Stimulated activated CD4-positive, alpha-beta T cell treated with anti-CD3 and anti-CD28 coated beads, TNF-alpha, amount 100 ng/mL, for 24 hours (primary cell): ENCODE measurements at places on chromosomes 6 and 20.

DNA sequence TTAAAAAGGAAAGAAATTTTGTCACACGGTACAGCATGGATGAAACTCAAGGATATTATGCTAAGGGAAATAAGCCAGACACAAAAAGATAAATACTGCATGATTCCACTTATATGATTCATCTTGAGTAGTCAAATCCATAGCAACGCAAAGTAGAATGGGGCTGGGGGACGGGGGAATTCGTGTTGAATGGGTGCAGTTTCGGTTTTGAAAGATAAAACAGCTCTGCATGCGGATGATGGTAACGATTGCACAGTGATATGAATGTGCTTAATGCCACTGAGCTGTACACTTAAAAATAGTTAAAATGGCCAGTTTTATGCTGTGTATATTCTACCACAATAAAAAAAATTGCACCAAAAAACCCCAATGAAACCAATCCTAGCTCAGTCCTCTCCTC is 52.9 kb upstream of the SIRPA start:
- peak; percentile 4 for DNase-seq

DNA sequence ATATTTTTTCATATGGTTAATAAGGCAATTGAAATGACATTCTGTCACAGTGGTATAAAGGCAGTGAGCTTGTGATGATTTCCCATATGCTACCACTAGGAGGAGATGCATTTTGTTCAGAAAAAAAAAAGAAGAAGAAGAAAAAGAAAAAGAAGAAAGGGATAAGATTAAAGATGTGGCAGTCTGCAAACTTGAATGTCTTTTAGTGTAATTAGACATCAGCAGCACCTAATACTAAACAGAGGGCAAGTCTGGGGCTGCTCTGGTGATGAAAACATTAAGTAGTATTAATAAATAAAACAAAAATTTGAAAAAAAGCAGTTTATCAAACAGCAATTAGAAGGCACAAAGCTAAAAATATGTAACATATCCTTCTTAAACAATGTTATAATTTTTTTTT is 95.4 kb upstream of the DEFB112 start:
- DNase-seq, result no peak

- DNase-seq, result no peak
These were observed 126.3 kb upstream of the PCSK2 start for GRCh38 chr20:17100506-17100905.

- no peak for DNase-seq
These were observed 119.0 kb upstream of the ZNF184 start for GRCh38 chr6:27591699-27592480.

GRCh38 chr6:137903933-137904821 is 37.1 kb downstream of the TNFAIP3 start:
- no peak for DNase-seq

GRCh38 chr6:32095338-32096086 is 13.6 kb downstream of the TNXB start:
- no peak for DNase-seq

DNA sequence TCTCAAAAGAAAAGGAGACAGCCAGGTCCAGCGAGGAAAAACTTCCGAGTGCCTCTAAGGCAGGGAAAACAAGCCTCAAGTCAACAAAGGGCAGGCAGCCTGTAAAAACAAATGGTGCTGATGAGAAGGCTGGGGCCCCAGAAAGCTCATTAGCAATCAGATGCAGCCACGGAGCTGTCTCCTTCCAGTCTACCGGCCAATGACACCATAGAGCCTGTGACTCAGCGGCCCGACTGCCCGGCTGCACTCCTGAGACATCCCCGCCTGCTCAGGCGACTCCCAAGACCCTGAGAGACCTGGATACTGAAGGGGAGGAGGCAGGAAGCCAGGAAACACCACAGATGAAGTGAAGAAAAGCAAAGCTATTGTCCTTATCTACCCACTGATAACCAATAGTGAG is 120.1 kb upstream of the HDDC2 start:
- DNase-seq, result no peak

- DNase-seq, result no peak
These were observed 39.0 kb downstream of the MTRES1 start for GRCh38 chr6:107066697-107067659.

DNA sequence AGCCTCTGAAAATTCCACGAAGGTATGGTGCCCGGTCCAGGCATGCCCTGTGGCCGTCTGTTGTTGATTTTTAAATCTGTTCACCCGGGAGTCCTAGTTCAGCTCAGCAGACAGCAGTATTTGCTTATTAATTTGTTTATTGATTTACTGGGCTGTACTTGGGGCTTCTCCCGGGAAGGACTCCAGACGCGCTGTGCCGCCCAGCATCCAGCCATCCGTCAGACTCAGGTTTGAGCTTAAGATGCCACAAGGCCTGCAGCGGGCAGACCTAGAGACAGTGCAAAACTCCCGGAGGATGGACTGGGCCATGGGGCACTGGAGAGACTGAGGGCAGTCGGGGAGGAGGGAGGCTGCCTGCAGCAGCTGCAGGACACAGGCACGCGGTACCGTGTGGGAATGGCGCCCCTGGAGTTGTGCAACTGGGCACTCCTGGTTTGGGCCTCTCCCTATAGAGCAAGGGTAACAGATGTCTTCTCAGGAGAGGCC is 17.3 kb upstream of the CCDC167 start:
- DNase-seq, result no peak

DNA sequence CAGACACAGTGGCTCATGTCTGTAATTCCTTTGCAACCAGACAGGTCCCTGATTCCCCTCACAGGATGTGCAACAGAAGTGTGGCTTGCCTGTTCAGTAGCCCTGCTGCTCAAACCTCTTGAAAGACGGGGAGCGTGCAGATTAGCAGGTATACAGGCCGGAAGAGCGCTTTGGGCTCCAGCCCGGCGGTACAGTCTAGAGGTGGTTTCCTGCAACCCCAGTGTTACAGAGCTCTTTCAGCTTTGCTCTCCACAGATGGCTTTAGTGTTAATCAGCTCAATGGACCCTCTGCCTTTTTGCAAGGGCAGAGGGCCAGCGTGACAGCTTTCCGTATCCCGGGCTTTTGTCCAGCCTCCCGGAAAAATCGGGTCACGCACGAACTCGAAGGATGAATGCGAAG is 67.2 kb upstream of the TNFRSF21 start:
- DNase-seq, result no peak

GRCh38 chr20:63064310-63064709 is 57.5 kb upstream of the BHLHE23 start:
- DNase-seq, result no peak
